ENCODE measurements at places on chromosomes 3 and 15.

- DNase-seq, result no peak
These were observed 950 bp downstream of the ANKDD1A start for GRCh38 chr15:64912379-64913325.

GRCh38 chr3:53195602-53196574, 34.9 kb downstream of the PRKCD start:
- peak; percentile 56 for DNase-seq

GRCh38 chr15:42137461-42138261, 18.8 kb downstream of the PLA2G4F start:
- DNase-seq, result peak; percentile 15

- DNase-seq, result no peak
These were observed 86.6 kb downstream of the NR2F2 start for GRCh38 chr15:96416934-96417759.

- DNase-seq, result no peak
These were observed 986.4 kb downstream of the ROBO1 start for GRCh38 chr3:78781351-78781750.

- no peak for DNase-seq
These were observed 109.8 kb downstream of the IL12A start for GRCh38 chr3:160098261-160098908.

DNA sequence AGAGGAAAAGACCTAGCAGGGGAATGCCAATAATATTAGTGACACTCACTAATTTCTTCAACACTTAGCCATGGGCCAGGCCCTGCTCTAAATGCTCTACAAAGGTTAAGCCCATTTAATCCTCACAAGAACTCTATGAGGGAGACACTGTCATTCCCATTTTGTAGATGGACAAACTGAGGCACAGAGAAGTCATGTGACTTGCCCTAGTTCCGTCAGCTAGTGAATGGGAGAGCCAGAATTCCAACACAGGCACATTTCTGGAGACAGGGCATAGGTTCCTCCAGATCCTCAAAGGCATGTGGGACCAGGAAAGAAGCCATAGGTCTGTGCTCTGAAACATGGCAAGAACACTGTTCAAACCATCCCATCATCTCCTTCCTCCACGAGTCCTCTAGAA, 31.5 kb downstream of the LOXL1 start:
- DNase-seq, result no peak

DNA sequence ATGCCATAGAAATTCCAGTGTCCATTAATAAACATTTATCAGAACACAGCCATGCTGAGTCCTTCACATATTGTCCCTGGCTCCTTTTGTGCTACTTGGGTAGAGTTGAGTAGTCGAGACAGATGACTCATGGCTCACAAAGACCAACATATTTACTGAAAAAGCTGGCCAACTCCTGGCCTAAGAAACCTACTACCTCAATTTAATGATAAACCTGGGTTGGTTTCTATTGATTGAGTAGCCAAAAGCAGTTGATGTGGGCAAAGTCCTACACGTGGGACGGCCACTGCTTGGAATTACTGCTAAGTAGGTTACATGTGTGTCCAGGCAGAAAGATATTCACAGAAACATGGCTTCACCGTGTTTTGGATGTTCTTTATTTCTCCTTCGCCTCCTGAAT, 402.2 kb downstream of the NR2F2 start:
- DNase-seq, result no peak

- DNase-seq, result no peak
These were observed 271.5 kb downstream of the SLC9A9 start for GRCh38 chr3:143576568-143577270.

GRCh38 chr15:92677999-92678398, 22.4 kb upstream of the FAM174B start:
- no peak for DNase-seq

DNA sequence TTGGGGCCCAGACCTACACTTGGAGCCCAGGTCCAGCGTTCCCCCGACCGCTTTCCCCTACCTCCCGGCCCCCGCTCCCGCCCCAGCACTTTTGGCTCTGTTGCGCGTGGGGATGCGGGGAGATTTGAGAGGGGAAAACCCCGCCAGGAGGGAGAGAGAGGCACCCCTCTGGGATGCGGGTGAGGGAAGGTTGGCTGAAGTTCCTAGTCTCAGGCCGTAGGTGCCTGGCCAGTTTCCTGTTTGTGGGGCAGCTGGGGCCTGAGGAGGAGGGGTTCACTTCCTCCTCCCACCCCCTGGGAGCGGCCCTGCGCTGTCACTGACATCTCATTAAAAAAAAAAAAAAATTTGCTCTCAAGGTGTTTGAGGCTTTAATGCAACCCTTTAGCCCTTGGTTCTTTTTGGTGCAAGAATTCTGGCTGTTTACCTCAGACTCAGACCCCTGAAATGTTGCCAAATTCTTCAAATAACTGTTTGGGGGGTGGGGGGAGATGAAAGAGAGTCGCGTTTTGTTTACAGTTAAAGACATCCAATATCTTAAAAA, 2.6 kb downstream of the FAM43A start:
- peak; percentile 32 for DNase-seq

- DNase-seq, result no peak
These were observed 507.0 kb downstream of the FOXP1 start for GRCh38 chr3:71076361-71077002.

DNA sequence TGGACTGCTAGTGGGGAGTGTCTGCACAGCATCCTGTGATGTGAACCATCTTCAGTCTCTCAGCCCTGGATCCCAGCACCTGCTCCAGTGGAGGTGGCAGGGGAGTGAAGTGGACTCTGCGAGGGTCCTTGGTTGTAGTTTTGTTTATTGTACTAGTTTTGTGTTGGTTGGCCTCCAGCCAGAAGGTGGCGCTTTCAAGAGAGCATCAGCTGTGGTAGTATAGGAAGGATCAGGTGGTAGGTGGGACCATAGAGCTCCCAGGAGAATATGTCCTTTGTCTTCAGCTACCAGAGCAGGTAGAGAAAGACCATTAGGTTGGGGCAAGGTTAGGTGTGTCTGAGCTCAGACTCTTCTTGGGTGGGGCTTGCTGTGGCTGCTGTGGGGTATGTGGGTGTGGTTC, 20.9 kb downstream of the NEK11 start:
- DNase-seq, result no peak

GRCh38 chr3:160003520-160004128, 15.0 kb downstream of the IL12A start:
- DNase-seq, result peak; percentile 30

DNA sequence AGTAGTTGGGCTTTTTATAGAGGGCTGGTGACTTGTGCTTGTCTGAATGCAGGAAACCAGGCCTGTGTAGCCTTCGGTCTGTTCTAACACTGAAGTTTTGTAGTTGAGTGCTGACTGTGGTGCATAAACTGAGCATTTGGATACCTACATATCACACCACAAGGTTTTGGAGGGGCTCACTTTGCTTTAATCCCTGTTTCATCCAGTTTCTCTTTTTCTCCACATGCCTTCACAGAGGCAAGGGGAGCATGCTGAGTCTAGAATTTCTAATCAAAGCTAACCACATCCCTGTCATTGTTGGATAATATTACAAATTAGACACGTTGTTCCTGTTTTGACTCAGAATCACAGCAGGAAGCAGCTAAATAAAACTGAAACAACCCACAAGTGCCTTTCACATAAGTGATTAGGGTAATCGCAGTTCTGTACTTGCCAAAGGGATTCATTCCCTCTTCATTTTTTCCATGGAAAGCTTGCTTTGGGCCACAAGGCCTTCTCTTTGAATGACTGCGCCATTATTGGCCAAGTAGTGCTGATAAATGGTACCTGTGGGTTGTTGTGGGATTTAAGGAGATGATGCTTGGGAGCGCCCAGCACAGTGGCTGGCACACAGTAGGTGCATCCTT, 48.9 kb downstream of the TGFBR2 start:
- DNase-seq, result peak; percentile 69

DNA sequence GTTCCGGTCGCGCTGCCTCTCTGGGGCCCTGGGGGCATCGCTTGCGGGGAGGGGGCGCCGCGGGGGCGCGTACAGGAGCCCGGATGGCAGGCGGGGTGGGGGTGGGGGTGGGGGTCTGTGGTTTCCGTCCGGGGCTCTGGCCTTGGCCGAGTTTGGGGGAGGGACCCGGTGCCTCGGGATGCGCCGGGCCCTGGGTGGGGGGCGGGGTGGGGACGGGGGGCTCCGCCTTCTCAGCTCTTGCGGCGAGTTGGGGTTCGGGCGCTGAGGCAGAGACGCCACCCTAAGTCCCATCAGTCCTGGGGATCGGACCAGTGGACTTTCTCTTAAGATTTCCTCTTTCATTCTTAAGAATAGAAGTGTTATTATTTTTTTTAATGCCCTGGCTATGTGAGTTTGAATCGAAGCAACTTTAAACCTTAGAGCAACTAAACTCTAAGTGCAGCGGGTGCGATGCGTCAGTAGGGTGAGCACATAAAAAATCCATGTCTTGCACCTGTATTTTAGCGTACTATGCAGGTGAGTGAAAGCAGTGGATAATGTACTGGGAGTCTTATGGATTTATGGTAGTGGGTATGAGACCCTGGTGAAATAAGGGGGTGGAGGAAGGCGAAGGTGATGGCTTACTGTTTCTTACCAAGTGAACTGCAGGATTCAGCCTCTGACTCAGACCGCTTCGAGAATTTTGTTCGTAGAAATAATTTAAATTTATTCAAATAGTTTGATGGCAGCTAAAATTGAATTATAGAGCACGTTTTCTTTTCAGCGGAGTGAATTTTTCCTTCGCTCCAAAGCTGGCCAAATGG, 762 bp downstream of the CTNNB1 start:
- DNase-seq, result peak; percentile 48

DNA sequence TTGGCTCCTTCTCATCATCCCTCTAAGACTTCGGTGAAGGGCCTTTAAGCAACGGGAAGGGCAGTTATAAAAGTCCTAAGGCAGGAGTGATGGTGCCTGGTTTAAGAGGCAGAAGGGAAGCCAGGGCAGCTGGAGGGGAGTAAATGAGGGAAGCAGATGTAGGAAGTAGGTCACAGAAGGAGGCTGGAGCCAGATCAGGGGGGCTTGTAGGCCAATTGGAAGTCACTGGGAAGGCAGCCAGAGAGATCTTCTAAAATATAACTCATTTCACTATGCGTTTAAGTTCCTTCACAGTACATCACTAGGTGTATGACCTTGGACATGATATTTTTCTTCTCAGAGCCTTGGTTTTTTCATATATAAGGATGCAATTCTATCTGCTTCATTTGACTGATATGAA, 94.7 kb downstream of the MYH15 start:
- no peak for DNase-seq

DNA sequence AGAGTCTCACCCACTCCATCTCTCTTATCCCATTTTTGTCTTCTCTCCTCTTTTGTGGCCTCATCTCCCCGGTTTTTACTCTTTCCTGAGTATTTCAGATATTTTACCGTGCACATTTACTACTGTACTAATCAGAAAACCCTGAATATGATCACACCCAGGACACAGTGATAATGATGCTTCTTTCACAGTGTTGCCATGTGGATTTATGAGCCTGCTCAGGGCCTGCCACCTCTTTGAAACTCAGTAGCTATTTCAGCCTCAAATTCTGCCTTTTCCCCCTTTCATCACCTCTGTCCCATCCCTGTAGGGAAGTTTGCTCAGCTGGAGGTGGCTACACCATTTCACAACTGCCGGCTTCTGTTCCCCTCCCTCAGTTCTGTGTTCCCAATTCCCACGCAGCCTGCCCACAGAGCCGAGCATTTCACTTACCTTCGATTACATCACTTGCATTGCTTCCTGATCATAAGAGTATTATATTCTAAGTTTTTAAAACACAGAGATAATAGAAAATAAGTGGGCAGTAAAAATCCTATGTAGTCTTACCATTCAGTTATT, 33.2 kb downstream of the ARNT2 start:
- no peak for DNase-seq

GRCh38 chr3:37667335-37667734, 194.3 kb upstream of the CTDSPL start:
- DNase-seq, result no peak

DNA sequence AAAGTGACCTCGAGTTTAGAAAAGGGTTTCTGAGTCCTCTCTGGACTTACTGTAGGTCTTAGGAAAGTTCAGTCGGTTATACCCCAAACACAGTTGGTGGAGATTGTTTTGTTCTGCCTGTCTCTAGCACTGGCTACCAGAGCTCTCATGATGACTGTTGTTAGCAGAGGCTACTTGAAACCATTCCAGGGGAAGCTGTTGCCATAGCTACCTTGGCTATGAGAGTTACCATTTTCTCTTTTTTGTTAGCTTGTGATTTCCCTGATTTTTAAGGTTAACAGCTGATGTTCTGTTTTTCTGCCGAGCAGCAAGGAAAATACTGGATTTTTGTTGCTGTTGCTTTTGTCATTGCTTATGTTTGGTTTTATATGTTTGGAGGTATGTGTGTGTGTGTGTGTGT, 26.7 kb downstream of the ABHD2 start:
- no peak for DNase-seq

DNA sequence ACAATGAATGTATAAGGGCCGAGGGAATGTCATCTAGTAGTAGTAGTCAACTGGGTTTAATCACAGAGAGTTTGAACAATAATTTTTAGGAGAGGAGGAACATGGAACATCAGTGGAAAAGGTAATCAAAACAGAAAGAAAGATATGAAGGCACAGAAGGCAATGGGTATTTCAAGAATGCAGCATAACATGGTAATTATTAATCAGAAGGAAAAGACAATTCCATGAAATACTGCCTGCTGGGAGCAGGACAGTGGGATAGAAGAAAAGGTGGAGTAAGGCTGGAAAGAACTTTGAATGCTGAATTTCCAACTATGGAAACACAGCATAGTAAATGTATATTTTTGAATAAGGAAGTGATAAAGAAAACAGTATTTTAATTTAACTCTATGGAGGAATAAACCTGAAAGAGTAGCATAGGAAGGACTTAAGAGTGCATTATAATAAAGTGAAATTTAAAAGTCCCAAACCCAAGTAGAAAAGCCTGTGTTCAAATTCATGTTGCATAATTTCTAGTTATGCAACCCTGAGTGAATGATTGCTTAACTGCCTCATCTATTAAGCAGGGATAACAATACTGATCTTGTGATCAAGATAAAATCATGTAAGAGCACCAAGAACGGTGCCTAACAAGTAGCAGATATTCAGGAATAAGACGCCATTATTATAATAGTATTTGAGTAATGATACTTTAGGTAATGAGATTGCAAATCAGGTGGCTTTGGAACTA, 357.7 kb downstream of the TBC1D5 start:
- no peak for DNase-seq

DNA sequence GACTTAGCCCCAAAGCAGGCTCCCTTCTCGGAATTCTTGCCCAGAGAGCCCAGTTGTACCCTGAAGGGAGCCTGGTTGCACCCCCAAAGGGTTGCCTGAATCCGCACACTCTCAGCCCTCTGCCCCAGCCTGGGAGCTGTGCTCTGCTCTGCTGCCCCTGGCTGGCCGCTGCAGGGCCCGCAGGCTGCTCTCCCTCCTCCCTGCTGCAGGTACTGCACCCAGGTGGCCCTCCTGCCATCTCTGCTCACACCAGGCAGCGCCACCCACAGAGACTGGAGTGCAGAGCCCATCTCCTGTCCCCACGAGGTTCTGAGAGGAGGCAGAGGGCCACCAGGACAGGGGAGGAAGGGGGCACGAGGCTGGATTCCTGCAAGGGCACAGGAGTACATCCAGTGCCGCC, 134.2 kb upstream of the NSMCE3 start:
- no peak for DNase-seq

DNA sequence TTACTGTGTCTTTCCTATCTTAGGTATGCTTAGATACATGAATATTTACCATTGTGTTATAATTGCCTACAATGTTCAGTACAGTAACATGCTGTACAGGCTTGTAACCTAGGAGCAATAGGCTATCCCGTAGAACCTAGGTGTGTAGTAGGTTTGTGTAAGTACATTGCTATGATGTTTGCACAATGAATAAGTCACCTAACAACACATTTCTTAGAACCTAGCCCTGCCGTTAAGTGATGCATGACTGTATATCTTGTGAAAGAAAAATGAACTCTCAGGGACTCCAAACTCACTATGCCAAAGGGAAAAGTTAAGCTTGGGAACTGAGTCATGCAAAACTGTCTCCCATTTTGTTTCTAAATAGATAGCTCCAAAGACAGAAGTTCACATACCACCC, 91.5 kb upstream of the ACP3 start:
- no peak for DNase-seq
